ENCODE measurements at places on chromosomes 3 and 15.

DNA sequence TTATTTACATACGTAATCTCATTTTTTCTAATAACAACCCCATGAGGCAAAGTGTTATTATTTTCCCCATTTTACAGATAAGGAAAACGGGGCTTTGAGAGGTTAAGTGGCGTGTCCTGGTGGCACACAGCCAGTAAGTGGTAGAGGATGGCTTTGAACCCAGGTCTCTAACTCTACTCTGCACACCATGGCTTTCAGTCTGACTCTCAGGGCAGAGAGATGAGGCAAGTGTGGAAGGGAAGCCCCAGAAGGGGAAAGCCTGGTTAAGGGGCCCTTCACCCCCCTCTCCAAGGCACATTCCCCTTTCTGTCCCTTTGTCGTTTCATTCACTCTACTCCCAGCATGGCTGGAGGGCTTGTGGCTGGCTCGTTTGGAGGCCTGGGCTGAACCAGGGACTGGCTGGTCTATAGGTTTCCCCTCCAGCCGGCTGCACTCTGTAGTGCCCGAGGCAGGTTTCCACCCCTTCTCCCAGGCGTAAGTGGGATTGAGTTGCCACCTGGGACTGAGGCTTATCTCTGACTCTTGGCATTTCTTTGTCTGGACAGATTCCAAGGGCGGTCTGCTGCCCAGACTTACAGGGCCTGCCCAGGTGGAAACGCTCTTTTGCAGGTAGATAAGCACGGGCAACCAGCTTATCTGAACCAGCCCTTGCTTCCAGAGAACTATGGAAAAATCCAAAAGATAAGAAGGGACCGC is 12.1 kb downstream of the SEMA4B start:
- peak; percentile 84 for DNase-seq

- DNase-seq: no peak
These were observed 400.6 kb downstream of the VPS13C start for GRCh38 chr15:61659566-61660190.

DNA sequence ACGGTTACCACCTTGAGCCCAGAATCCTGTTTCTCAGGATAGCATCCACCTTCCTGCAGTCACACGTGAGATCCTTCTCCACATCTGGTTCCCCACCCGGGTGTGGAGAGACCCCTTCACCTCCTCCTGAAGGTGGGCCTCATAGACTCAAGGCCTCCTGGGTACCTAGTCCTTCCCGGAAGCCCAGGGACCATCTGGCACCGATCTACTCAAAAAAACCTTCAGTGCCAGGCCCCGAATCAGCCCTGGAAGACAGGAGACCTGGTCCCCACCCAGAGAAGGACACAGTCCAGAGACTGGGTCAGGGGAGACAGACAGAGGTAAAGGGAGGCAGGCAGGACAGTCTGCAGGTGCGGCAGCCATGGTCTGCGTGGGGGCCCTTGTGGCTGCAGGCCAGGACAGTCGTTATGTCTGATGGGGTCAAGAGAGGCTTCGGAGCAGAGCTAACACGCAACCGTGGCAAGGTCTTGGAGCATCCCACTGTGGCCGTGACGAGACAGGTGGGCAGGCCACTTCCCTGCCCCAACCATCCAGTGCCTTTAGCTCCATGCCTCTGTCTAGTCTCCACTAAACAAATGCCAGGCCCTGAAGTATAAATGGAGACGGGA is 112.2 kb upstream of the ABHD17C start:
- no peak for DNase-seq

DNA sequence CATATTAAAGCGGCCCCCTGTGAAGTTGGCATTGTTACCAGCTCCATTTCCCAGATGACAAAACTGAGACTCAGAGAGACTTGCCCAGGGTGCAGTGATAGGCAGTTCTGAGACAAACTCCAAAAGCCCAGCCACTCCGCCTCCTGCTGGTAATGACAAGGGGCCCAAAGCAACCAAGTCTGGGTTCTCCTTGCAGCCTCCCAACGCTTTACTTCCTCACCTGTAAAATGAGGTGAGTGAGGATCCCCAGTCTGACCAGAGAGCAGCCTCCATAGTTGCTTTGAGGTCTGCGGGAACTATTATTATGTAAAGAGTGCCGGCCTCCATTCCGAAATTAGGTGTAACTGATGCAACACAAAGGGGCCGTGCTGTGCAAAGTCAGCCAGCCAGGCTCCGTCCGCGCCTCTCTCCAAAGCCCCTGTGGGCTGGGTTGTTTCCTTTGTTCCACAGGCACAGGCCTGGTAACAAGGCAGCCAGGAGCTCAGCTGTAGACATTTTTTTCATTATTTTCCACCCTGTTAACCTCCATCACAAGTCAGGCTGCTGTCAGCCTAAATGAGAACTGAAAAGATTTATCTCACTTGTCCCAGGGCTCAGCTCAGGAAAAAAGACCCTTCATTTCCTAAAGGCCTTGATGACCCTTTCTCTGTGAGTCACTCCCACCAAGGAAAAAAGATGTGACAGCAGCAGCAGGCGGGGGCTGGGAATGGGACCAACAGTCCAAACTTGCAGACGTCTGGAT is 139.1 kb upstream of the RAD18 start:
- DNase-seq: no peak

DNA sequence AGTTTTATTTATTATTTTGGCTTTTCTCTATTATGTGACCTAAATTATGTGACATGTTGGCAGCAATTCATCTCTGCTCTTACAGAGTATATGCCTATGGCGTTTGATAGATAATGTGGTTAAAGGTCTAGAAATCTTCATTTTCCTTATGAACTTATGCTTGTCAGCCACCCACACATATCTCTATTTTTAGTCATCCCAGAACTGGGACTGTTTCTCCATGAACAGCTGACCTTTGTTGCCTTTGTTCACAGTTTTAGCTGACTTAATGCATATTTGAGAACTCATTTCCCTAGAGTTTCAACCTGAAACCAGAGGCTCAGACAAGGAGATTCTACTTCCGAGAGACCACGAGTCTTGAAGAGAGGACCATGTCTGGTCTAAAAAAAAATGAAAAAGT is 176.5 kb downstream of the RAP2B start:
- DNase-seq: no peak

DNA sequence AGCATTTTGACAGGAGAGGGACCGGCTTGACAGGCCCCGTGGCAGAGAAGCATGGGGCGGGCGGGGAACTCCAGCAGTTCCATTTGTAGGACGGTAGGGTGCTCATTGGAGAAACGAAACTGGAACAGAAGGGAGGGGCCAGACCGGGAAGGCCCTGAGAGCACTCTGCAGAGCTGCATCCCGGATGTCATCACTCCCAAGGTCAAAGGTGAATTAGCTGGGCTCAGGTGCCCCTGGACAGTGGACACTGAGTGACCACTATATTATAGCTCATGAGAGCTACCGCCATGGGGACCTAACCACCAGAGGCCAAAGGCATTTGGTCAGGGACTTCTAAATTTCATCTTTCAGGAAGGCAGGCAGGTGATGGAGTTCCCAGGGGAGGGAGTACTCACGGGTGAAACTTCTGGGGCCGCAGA is 7.3 kb downstream of the CSRNP1 start:
- DNase-seq: no peak

- no peak for DNase-seq
These were observed 239.3 kb downstream of the TLE3 start for GRCh38 chr15:69858456-69858855.

- no peak for DNase-seq
These were observed 5.1 kb downstream of the DUOX1 start for GRCh38 chr15:45134682-45135604.

- DNase-seq: peak; percentile 81
These were observed 683 bp downstream of the UBE2Q2 start for GRCh38 chr15:75843678-75844581.

GRCh38 chr3:136249593-136249992 is 547 bp upstream of the PCCB start:
- DNase-seq: no peak

- DNase-seq: no peak
These were observed 222.2 kb upstream of the GADL1 start for GRCh38 chr3:31116651-31117050.

- no peak for DNase-seq
These were observed 552.3 kb downstream of the FOXP1 start for GRCh38 chr3:71031181-71031580.

- DNase-seq: no peak
These were observed 239.9 kb downstream of the RBMS3 start for GRCh38 chr3:29520764-29521163.

DNA sequence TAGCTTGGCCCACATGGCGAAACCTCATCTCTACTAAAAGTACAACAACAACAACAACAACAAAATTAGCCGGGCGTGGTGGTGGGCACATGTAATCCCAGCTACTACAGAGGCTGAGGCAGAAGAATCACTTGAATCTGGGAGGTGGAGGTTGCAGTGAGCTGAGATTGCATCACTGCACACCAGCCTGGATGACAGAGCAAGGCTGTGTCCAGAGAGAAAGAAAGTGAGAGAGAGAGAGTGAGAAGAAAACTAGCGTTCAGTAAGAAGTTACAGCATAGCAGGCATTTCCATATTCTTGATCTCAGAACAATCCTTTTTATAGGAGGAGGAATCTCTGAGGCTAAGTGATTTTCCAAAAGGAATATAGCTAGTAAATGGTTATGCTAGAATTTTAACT is 1076.1 kb downstream of the AGBL1 start:
- no peak for DNase-seq

GRCh38 chr3:43194490-43195114 is 88.7 kb upstream of the POMGNT2 start:
- DNase-seq: no peak

- no peak for DNase-seq
These were observed 58.3 kb upstream of the TMEM115 start for GRCh38 chr3:50417637-50418033.

DNA sequence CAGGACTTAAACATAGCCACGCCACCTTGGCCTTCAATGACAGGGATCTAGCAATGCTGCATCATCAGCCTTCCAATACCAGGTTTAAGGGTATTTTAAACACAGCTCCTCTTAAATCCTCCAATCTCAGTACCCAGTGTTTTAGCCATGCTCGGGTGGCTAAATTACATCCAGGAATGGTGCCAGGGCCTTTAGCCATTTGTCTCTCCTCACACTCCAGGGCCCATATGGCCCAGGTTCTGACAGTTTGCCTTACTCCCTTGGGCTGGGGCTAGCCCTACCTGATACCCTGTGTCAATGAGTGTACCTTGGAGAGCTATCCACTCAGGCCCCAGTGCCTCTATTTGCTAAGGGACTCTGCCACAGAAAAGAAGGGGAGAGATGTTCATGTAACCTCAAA is 29.4 kb downstream of the ZNF589 start:
- no peak for DNase-seq

DNA sequence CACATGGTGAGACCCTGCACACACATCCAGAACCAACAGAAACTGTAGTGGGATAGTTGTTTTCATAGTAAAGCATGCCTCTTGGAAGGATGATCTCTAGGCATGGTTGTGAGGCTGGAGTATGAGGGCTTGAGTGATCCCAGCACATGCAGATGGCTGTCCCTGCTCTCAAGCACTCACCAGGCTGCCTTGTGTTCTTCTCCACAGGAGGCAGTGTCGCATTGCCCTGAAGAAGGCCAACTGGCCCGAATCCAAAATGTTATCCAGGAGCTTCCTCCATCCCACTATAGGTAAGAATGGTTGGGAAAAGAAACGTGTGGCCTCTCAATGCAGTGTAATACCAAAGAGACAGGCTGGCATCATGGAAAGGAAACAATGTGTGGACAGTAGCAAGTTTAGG is 82.7 kb downstream of the TMEM39A start:
- DNase-seq: no peak

DNA sequence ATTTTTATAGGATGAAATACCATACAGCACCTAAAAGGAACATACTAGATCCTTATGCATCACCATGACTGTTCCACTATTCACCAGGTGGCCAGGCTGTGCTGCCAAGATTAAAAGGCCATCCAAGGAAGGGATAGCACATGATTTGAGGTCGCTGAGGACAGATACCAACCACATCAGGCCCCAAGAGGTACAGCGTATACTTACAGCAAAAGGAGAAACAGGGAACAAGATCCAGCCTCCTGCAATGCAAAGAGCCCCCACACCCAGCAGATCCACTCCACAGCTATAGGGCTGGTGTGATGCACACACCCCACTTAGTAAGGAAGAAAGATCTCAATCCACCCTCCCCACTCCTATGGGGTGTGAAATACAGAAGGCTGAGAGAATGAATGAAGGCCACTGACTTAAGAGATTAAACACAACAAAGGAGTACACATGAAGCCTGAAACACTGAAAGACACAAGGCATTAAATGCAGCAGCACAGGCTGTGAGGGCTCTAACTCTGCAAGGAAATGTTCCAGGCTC is 32.0 kb upstream of the ZNF445 start:
- no peak for DNase-seq

- no peak for DNase-seq
These were observed 10.0 kb upstream of the MBNL1 start for GRCh38 chr3:152258448-152259393.

DNA sequence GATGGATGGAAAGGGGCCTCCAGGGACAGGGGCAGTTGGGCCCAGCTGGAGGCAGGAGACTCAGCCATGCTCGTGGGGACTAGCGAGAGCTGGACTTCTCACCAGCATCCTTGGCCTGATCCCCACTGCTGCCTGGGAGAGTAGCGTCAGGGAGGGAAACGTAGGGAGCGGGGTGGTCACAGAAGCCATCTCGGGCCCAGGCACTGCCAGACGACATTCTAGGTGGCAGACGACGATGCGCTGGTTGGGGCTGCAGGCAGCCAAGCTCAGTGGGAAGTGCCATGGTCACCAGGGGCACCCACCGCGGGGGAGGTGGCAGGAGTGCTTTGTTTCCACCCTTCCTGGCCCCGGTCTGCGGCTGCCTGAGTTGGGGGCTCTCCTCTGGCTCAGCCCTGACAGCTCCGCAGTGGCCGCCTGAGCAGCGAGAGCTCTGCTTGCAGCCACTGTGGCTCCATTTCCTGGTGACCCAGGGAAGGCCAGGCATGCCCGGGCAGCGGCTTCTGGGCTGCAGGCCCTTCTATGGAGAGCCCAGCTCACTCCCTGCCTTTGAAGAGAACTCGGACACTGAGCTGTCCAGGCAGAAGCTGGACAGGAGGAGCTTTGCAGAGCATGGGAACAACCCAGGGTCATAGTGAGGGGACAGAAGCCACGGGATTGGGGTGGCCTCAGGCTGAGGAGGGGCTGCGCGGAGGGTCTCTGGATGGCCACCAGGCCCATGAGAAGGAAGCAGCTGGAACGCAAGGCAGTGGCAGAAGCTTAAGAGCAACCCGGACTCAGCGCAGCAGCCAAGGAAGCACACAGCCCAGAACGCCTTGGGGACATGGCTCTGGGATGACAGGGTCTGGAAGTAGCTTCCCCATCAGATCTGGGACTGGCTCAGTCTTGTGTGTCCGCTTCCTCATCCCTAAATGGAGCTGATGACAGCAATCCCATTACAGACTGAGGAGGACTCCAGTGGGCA is 30.8 kb downstream of the KLHL25 start:
- no peak for DNase-seq

DNA sequence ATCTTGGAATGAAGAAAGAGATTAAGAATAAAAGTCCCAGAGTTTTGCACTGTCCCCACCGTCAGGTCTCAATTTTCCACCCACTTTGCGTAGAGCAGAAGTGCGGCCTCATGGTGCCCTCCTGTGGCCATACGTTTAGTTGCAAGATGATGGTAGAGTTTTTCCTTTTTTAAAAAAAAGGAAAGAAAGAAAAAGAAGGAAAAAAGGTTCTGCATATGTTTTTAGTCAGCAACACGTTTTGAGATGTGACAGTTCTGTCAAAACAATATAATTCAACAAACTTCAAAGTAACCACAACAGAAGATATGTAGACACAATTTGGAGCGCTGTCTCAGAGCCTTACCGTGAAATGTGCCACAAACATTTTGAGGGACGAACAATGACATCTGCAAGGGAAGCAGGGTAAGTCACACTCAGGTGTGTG is 24.6 kb downstream of the EBLN2 start:
- peak; percentile 66 for DNase-seq

- no peak for DNase-seq
These were observed 7.7 kb downstream of the CGNL1 start for GRCh38 chr15:57384024-57384423.

Measured in D341Med (cell line).